Activated CD4-positive, alpha-beta T cell treated with anti-CD3 and anti-CD28 coated beads, Interleukin-2, amount 10 ng/mL, durations not matched to agents 7 days and 5 days (primary cell): ENCODE measurements at places on chromosomes 11 and 22. TPM values are rescaled to one million over a fixed set of nuclear protein-coding genes. Genes with fewer than 3 reads are reported as not detected.
A peak's percentile ranks its signal among the peaks of the same experiment; 100 is the strongest.

LMO2 gene
- not detected for total RNA-seq

DNA sequence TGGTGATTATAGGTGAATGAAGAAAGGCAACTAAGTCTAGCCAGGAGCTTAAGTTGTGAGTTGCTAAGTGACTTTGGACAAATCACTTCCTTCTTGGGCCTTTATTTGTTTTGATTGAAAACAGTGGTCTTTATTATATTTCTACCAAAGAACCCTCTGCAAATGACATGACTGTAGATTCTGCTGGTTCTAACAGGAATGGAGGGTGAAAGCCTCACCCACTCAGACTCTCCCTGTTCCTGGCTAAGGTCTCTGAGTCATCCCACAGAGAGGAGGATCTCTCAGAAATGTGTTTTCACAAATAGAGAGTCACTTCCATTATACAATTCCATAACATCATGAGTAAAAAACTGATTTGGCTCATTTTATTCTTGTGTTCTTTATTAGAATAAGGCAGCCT is 583.9 kb upstream of the LRRC4C start:
- H3K27ac ChIP-seq = no peak overlapping the region
- H3K36me3 ChIP-seq = no peaks in the 10 kb centered on the region
- no peak for DNase-seq
- H3K4me3 ChIP-seq = no peak overlapping the region

SMTNL1 gene
- total RNA-seq = not detected

- H3K27me3 ChIP-seq = peaks cover 6% of the 10 kb centered on the region
- no peak overlapping the region for H3K4me3 ChIP-seq
- DNase-seq = peak; percentile 80
Measured at GRCh38 chr22:22201185-22201929, 43.2 kb upstream of the VPREB1 start.

DNA sequence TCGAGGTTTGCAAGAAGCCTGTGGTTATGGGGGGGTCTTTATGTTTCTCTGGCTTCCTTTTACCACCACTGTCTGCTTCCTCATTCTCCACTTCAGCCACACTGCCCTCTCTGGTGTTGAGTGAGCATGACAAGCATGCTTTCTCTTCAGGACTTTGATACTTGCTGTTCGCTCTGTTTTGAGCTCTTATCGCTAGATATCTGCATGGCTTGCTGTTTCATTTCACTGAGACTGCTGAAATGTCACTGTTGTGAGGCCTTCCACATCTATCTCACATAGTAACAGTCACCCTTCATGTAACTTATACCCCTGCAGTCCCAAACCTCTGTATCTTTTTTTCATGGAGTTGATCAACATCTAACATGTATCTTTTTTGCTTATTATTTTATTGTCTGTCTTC is 59.8 kb downstream of the TMEM135 start:
- no peak overlapping the region for H3K27ac ChIP-seq
- peaks cover 8% of the 10 kb centered on the region for H3K4me1 ChIP-seq
- no peaks in the 10 kb centered on the region for H3K27me3 ChIP-seq
- no peak overlapping the region for H3K4me3 ChIP-seq

GRCh38 chr11:121890377-121890776 is 225.6 kb downstream of the BLID start:
- H3K27me3 ChIP-seq = no peaks in the 10 kb centered on the region
- H3K36me3 ChIP-seq = no peaks in the 10 kb centered on the region
- no peak for DNase-seq
- H3K4me3 ChIP-seq = no peak overlapping the region

DNA sequence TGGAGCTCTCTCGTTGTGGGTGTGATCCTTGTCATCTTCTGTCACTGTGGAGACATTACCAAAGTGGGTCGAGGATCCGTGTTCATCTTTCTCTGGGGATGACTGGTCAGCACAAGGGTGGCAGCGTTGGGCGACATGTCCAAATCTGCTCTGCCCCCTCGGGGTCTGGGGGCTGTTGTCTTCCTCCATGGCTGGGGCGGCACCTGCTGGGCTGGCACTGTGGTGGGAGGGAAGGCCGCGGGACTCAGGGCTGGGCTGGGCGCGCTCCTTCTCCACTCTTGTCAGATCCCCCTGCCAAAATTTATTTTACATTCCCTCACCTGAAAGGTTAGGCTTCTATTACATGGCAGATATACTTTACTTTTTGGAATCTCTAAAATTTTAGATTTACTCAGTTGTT is 96.4 kb downstream of the UVRAG start:
- H3K27me3 ChIP-seq = no peaks in the 10 kb centered on the region
- H3K27ac ChIP-seq = no peak overlapping the region
- H3K4me3 ChIP-seq = no peak overlapping the region

RCOR2 gene
- 0.40 TPM for total RNA-seq

DNA sequence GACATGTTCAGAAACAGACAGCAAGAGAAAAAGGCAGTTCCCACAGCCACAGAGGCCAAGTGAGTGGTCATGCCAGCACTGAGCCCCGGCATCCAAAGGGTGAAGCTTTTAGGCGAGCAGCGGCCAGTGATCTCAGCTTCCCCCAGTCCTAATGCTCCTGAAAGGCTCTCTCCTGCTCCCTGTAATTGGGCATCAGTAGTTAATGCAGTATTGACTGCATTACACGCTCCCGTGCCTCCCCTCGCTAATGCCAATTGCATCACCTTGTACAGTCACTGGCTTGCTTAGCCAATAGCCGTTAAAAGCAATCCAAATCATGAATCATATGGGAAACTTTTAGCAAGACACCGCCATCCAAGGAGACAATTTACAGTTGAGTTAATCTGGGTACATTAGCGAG is 4.9 kb downstream of the LMO1 start:
- H3K27me3 ChIP-seq = peaks cover 39% of the 10 kb centered on the region
- no peaks in the 10 kb centered on the region for H3K36me3 ChIP-seq
- no peak for DNase-seq
- no peak overlapping the region for H3K4me3 ChIP-seq

OR5AS1 gene
- total RNA-seq = not detected

DNA sequence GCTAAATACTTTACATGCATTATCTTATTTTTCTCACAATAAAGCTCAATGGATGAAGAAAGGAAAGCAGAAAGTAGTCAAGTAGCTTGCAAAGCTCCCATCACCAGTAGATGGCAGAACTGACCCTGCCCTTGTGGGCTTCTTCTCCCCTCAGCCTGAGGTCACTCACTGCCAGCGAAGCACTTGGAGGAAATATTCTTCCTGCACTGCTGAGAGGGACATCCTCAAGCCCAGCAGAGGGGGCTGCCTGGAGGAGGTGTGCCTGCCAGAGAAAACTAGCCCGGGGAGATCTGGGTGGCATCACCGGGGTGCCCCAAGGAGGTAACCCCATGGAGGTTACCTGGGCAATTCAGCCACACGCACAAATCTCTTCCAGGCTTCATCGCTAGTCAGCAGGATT is 6.6 kb downstream of the APOL4 start:
- peaks cover 30% of the 10 kb centered on the region for H3K4me1 ChIP-seq
- DNase-seq = peak; percentile 61
- H3K4me3 ChIP-seq = no peak overlapping the region
- H3K36me3 ChIP-seq = no peaks in the 10 kb centered on the region
- H3K27me3 ChIP-seq = peaks cover 6% of the 10 kb centered on the region

DNA sequence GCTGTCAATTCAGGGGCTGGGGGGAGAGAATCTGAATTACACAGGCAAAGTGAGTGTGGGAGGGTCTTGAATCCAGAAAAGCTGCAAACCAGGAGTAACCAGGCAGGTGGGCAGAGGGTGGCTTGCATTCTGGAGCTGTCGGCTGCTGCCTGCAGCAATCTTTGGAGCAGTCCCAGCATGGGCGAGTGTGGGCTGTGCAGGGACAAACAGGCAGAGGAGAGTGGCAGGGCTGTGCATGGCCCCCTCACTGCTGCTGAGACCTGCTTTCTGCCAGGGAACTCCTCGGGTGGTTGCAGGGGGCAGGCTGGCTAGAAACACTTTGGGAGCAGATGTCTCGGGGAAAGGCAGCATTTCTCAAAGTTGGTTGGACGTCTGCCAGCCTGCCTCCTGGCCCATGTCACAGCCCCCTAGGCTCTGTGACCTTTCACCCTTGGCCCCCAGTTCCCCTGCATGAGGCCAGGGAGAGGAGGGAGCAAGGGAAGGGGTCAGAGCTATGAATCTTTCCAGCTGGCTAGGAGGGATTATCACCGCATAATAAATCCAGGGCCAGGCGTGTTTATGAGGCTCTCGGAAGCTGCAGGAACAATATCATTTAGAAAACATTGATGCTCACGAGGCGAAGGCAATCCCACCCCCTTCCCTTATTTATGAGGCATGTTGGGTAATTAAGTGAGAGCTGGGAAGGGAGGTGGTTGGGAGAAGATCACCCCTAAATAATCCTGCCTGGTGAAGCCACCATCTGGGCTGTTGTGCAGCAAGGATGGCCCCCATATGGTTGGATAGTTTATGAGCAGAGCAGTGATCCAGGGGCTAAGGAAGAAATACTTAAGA is 212.3 kb upstream of the NCAM1 start:
- H3K4me1 ChIP-seq = peaks cover 3% of the 10 kb centered on the region
- H3K27ac ChIP-seq = no peak overlapping the region
- H3K4me3 ChIP-seq = no peak overlapping the region
- H3K36me3 ChIP-seq = no peaks in the 10 kb centered on the region
- peaks cover 7% of the 10 kb centered on the region for H3K27me3 ChIP-seq
- DNase-seq = no peak

RNF169 gene
- total RNA-seq = 16.4 TPM

PGA3 gene
- not detected for total RNA-seq

C22orf42 gene
- total RNA-seq = not detected

DNA sequence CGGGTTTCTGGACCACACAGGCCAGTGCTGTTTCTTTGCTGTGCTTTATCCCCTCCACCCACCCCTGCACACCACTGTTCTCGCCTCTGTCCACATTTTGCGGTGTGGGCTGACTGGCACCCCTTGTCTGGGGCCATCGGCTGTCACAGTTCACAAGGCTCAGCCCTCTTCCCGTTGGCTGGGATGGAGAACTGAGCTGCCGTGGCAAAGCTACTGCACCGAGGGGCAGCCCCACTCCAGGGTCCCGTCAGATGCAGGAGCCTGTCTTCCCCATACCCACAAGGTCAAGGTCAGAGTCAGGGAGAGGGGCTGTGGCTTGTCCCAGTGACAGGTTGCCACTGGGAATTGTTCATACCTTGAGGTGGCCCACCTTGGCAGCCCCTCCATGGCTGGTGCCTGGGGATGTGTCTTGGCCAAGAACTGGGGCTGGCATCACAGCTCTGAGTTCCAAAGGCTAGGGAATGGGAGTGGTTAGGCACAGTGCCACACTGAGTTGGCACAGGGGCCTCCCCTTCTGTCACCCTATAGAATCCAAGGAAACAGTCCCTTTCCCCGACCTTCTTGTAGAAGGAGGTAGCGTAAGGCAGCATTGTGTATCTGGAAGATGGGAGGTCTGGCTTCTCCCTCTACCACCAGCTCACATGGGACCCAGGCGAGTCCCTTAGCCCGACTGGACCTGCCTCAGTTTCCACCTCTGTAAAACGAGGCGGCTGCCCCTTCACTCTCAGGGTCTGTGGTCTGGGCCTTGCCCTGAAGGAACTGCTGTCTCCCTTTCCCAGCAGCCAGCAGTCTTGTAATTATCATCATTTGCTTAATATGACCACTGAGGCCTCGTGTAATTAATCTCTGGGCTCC is 3.4 kb downstream of the GRK2 start:
- H3K4me3 ChIP-seq = peak overlapping the region; percentile 95
- no peak for DNase-seq
- H3K4me1 ChIP-seq = peaks cover 67% of the 10 kb centered on the region
- peaks cover 65% of the 10 kb centered on the region for H3K36me3 ChIP-seq
- no peaks in the 10 kb centered on the region for H3K27me3 ChIP-seq
- peak overlapping the region; percentile 93 for H3K27ac ChIP-seq

GRCh38 chr11:59271247-59271755 is 58.6 kb upstream of the MPEG1 start:
- H3K27me3 ChIP-seq = no peaks in the 10 kb centered on the region
- no peak overlapping the region for H3K4me3 ChIP-seq
- H3K4me1 ChIP-seq = peaks cover 40% of the 10 kb centered on the region
- no peaks in the 10 kb centered on the region for H3K36me3 ChIP-seq

GRCh38 chr22:17229991-17230630 is 10.9 kb upstream of the ADA2 start:
- H3K4me1 ChIP-seq = no peaks in the 10 kb centered on the region
- H3K27ac ChIP-seq = no peak overlapping the region
- no peaks in the 10 kb centered on the region for H3K36me3 ChIP-seq
- no peak for DNase-seq
- H3K27me3 ChIP-seq = no peaks in the 10 kb centered on the region
